Activated naive CD4-positive, alpha-beta T cell treated with anti-CD3 and anti-CD28 coated beads, Interleukin-2, amount 50 U/mL, for 16 hours (primary cell): ENCODE measurements at places on chromosomes 12 and 14.

- no peak for DNase-seq
Measured at GRCh38 chr12:25427337-25428249, 125.5 kb downstream of the LMNTD1 start.

DNA sequence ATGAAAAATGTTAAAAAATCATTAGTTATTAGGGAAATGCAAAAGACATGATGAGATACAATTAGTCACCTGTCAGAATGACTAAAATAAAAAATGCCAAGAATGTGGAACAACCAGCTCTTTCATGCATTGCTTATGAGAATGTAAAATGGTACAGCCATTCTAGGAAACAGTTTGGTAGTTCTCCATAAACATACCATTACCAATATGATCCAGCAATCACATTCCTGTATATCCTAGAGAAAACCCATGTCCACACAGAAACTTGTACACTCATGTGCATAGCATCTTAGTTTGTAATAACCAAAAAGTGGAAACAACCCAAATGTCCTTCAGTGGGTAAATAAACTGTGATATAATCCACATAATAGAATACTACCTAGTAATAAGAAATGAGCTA is 245.7 kb downstream of the FUT8 start:
- no peak for DNase-seq

DNA sequence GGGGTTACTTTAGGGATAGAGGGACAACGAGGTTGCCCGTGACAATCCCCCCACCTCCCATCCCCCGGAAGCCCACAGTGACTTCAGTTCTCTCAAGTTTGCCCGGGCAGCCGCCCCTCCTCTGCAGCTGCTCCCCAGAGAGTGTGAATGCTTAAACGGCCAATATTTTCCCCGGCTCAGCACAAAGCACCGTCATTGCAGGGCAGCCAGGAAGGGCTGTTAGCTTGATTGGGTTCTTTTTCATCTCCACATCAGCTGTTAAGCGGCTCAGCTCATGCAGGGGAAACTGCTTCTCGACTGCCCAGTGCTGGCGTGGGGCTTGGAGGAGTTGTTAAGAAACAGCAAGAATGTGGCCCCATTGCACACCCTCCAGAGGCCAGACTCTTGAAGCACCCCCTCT is 120.5 kb upstream of the NCOR2 start:
- DNase-seq: no peak

DNA sequence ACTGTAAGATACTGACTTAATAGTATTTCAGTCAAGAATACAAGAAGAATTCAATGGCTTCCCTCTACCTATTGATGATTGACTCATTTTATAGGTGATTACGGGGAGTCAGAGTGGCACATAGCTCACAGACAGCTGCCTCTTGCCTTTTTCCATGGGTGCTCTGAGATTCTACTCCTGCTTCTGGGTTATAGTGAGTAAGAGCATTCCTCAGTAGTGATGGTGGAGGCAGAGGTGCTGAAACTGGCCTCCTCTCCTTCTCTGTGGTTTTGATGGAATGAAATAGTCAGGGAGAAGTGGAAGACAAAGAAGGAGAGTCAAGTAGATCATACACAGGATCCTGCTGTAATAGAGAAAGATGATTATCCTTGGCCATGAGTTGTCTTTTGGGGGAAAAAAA is 438.2 kb upstream of the FAR2 start:
- no peak for DNase-seq

DNA sequence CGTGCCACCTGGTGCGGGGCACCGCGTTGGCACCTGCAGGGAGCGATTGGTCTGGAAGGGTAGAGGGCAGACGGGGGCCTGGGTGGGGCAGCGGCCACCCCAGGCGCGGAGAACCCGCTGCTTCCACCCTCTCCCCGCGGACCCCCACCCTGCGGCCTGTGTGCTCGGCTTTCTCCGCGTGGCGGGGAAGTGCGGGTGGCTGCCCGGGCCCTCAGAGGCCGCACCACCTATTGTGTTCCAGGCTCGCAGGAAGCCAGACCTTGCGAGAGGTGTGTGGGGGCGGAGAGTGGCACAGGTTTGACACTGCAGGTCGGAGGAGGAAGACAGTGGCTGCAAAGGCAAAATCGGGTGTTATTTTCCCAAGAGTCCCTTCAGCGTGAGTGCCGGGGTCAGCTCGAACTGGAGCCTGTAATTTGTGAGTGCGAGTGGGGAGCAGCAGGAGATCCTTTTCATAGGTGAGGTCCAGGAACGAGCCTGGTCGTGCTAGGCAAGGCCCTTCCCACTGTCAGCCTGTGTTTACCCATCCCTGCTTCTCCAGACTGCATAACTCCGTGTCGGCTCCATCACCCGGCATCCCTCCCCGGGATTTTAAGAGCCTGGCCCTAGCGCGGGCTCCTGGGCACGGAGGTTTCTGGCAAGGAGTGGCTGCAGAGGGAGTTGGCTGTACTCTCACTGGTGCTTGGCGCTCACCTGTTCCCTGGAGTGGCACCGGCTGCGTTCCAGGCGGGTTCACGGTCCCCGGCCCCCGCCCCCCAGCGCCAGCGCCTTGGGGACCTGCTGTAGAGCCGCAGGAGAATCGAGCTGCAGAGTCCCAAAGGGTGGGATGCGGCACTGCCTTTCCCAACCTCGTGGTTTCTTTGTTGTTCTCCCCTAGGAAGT is 935 bp downstream of the TBC1D30 start:
- DNase-seq: peak; percentile 13
